Heart left ventricle (tissue), 16 donors: ENCODE measurements at places on chromosomes 13 and 19.

DNA sequence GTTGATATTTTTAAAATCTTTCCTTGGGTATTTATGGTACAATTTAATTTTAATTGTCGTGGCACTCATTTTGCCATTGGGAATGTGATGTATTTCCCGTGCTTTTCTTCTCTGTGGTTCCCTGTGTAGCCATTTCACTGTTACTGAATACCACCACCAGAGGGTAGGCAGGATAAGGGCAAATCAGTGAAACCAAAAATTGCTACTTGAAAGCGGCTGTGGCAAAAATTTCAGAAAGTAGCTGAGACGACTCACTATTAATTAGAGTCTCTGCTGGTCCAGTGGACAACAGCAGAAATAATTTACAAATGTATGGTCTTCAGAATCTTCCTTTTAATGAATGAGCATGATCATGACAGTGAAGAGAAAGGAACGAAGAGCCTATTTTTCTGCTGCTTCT, 34.4 kb upstream of the MIR17HG start:
- DNase-seq = no peak

DNA sequence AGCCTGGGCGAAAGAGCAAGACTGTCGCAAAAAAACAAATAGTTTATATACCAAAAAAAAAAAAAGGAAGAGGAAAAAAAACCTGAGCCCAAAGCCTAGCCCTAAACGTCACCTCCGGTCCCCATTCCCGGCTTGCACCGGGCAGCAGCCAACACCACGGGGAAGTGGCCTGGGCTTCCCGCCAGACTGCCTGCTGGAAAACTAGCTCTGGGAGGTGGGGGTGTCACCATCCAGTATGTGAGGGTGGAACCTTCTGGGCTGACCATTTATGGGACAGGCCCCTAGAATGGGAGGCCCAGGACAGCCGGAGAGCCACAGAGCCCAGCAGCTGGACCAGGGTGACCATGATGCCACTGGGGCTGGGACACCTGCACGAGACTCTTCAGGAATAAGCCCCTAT, 37.3 kb downstream of the IL12RB1 start:
- DNase-seq = peak; percentile 97

GRCh38 chr13:22877421-22877820, 303.4 kb upstream of the SGCG start:
- no peak for DNase-seq

DNA sequence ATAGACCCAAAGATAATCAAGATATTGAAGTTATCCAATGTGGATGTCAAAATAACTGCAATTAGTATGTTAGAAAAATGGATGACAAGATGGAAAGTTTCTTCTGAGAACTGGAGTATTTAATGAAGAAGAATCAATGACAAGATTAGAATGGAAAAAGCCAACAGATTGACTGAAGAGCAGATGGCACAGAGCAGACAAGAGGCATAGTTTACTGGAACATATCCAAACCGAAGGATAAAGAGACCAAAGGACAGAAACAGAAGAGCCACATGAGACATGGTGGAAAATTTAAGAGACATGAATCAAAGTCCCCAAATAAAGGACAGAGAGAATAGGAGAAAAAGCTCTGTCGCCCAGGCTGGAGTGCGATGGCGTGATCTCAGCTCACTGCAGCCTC, 89.6 kb upstream of the RXFP2 start:
- DNase-seq = no peak

- no peak for DNase-seq
Observed at GRCh38 chr13:40478775-40479174, 187.7 kb downstream of the FOXO1 start.

DNA sequence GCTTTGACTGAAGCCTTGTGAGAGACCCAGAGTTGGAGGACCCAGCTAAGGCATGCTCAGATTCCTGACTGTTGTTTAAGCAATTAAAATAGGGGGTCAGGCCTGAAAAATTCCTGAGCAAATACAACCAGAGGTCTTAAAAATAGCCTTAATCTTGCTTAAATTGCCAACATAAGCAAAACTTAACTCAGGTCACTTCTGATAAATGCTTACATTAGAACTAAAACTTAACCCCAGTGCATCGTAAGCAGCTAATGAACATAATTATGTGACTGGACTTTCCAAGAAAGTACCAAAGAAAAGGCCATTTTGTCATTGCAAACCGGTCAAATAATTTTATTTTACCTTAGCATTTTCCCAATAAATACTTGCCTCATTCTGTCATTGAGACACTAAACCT, 294.5 kb downstream of the ENOX1 start:
- DNase-seq = no peak

DNA sequence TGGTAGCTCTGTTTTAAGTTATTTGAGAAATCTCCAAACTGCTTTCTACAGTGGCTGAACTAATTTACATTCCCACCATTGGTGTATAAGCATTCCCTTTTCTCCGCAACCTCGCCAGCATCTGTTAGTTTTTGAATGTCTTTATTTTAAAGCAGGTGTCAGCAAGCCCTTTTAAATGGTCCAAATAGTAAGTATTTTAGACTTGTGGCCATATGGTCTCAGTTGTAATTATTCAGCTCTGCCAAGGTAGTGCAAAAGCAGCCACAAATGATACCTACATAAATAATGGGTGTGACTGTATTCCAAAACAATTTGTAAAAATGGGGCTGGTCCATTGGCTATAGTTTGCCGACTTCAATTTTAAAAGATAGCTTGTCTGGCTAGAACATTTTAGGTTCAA, 58.7 kb upstream of the TMTC4 start:
- no peak for DNase-seq

DNA sequence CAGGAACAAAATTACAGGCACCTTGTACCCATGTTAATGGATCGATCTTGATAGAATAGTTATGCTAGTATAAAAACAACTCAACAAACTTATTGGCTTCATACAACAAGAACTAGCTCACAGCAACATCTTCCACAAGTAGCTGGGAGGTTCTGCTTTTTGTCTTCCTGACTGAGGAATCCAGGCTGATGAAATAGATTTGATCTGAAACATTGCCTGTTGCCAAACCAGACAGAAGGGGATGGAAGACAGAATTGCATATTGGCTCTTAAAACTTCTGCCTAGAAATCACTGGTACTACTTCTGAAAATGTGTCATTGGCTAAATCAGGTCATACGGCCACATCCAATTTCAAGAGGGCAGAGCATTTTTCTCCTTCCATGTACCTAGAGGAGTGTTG, 267.3 kb downstream of the RFC3 start:
- DNase-seq = no peak
